ENCODE measurements at places on chromosomes 4 and X. TPM values are rescaled to one million over a fixed set of nuclear protein-coding genes. Genes with fewer than 3 reads are reported as not detected.

DNA sequence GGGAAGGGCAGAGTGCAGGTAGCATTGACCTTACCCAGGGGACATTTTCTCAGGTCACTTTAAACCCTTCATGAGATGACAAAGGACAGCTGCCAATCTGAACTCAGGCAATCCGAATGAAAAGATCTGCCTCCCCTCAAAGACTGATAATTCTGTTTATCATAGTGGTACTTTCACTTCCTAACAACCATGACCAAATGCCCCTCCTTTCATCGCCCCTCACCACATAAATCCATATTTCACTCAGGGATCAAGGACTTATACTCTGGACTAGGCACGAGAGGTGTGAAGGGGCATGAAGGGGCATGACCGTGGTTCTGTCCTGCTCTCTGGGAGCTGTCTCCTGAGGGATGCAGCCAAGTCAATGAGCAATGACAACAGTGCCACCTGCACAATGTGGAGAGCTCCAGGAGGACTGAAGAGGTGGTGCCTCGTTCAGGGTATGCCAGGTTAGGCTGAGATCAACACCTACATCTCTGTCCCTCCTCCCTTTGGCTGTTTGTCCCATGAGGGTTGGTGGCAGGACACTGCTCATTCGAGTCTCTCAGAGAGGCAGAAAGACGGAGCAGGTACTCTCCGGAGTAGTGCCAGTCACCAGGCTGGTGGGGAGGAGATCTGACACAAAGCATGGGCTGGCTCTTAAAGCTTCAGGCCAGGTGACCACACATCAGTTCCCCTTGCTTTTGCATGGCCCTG is 12.5 kb downstream of the HS3ST1 start:
- no peak for DNase-seq

GRCh38 chr4:138892483-138893407 is 122.8 kb upstream of the NOCT start:
- no peak for DNase-seq

DNA sequence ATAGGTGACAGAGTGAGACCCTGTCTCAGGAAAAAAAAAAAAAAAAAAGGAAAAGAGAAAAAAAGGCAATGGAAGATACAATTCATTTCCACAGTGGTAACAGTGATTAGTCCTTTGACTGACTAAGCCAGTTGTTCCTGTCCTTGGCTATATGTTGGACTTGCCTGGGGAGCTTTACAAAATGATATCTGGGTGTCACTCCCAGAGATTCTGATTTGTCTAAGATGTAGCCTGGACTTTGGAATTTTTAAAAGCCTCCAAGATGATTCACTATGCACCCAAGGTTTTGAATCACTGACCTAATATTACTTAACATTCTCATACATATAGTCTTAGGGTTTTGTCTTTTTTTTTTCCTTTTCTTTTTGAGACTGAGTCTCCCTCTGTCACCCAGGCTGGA is 16.9 kb downstream of the HELQ start:
- no peak for DNase-seq

GRCh38 chr4:158945529-158946108 is 157.3 kb upstream of the RAPGEF2 start:
- no peak for DNase-seq

GRCh38 chrX:68868902-68869800 is 40.3 kb downstream of the EFNB1 start:
- DNase-seq: no peak

- no peak for DNase-seq
These were observed 133.3 kb upstream of the ZIC3 start for GRCh38 chrX:137432609-137433008.

DNA sequence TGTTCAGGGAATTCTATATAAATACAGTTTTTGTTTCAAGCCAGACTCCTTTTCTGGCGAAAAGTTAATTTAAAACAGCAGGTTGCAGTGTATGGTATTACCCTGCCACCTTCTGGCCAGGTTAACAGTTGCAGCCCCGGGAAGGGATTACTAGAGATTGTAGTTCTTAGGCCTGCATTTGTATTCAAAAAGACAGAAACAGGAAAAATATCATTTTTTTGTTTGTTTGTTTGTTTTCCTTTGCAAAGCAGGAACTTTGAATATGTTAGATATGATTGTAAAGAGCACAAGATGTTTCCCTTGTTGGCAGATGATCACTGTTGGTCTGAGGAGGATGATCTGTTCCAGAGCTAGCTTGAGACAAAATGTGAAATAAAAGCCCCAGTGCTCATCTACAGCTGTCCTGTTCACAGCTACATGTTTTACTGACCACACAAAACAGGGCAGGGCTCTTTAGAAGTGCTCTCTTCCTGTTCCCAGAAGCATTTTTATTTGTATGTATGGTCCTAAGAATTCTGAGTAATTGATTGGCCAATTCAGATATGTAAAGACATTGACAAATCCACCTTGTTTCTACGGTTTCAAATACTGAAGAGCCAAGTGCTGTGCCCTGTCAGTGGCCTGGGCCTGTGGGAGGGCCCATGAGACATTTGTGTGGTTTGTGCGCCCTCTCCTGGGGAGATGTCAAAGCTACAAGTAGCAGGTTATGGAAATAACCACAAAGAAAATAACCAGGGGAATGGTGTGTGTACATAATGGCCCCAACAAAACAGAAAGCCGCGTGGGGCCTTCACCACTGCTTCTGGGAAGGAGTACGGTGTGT is 57.9 kb downstream of the CLDN22 start:
- peak; percentile 66 for DNase-seq

DNA sequence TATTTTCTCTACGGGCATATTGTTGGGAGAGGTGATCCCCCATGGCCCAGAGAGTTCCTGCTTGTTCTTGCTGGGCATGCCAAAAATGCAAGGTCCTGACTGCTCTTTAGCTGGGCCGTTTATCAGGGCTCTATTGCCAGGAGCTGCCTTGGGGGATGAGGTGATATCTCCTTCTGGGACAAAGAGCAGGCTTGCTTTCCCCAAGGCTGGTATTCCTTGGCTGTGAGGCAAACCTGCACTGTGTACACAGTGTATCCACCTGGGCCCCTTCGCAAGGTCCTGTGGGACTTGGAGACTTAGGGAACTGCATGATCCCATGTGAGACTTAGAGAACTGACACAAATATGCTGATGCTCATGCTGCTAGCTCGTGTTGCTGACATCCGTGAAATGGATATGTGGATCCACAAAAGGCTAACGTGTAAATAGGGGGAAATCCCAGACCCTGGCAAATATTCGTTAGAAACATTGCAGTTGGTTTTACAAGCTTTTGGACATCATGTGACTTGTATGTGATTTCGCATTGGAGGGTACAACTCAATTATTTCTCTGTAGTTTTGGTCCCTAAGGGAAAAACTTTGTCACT is 24.4 kb upstream of the ZFX start:
- no peak for DNase-seq

DNA sequence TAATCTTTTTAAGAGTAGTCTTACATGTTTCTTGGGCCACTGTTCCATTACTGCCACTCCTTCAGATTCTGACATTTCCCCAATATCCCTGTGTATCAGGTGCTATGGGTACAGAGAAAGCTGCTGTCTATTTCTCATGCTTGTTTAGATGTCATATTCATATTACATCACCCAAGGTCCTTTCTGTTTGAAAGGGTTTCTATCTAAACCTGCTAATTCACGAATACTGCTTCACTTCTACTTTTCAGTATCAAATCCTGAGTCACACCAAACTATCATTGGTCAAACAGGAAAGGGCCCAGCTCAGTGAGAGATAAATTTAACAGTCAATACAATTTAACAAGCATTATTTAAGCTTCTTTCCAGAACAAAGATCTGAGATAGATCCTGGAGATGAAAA is 241.4 kb downstream of the UGT8 start:
- no peak for DNase-seq

- no peak for DNase-seq
These were observed 3.2 kb downstream of the PDK3 start for GRCh38 chrX:24468245-24468644.

DNA sequence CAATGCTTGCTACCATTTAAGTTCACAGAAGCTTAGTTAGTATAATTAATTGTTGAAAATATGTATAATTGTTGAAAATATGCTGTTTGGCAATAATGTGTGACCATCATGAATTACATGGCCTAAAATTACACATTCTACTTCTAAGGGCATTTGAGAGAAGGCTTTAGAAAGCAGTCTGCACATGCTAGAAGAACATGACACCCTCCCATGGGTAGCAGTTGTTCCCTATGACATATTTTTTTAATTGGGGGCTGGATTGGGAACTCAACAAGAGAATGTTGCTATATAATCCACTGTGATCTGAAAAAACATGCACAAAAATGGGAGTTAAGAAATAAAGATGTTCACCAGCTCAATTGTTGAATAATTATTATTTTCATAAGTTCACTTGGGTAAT is 331.4 kb downstream of the ARHGAP24 start:
- no peak for DNase-seq

- DNase-seq: no peak
These were observed 19.0 kb upstream of the DDX60 start for GRCh38 chr4:168337550-168337940.

- DNase-seq: no peak
These were observed 14.4 kb downstream of the PPEF1 start for GRCh38 chrX:18721683-18722499.

Gene PNMA6A
- not detected for total RNA-seq

Gene F9
- not detected for total RNA-seq

Gene PDK3
- 12.5 TPM for total RNA-seq

Gene NXF2B
- not detected for total RNA-seq

All from PC-9 (cell line).